ENCODE measurements at places on chromosomes 3 and 15.

GRCh38 chr3:72032441-72033135 is 247.6 kb upstream of the PROK2 start:
- DNase-seq = no peak

GRCh38 chr15:50890751-50891150 is 17.7 kb upstream of the AP4E1 start:
- DNase-seq = no peak

DNA sequence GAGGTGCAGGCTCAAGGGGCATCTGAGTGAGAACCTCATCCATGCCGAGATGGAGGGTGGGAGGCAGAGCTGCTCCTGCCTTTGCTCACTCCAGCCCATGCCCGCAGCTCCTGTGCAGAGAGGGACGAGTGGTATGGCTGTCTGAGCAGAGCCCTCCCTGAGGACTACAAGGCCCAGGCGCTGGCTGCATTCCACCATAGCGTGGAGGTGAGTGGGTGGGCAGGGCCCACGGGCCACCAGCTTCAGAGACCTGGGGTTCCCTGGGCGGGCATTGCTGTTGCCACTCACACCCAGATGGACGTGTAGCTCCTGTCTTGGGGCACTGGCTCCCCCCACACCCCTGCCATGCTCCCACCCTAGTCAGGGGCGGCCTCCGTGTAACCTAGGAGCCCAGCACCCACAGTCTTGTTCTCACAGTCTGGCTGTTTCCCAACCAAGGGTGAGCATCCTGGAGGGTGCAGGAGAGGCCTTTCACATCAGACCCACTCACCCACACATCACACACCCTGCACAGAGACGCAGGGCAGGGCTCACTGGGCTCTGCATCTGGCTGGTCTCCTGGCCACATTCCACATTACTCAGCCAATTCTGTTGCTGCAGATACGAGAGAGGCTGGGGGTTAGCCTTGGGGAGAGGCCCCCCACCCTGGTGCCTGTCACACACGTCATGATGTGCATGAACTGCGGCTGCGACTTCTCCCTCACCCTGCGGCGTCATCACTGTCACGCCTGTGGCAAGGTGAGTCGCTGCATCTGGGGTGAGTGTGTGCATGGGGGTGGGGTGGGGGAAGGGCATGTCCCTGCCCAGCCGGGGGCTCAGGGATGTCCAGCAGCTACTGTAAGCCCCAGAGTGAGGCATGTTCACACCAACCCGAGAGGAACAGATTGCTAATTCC is 25.3 kb upstream of the NR2C2 start:
- no peak for DNase-seq

GRCh38 chr3:178343433-178344038 is 192.7 kb upstream of the KCNMB2 start:
- no peak for DNase-seq

- no peak for DNase-seq
Observed at GRCh38 chr3:29284497-29284896, 3.6 kb downstream of the RBMS3 start.

- peak; percentile 11 for DNase-seq
Observed at GRCh38 chr15:87672309-87673288, 583.9 kb downstream of the NTRK3 start.

- no peak for DNase-seq
Observed at GRCh38 chr15:38300395-38300794, 47.8 kb downstream of the SPRED1 start.
